NCI-H1694 treated with DMSO at 0.1 percent for 48 hours (cell line): ENCODE measurements at places on chromosomes 4 and X.

DNA sequence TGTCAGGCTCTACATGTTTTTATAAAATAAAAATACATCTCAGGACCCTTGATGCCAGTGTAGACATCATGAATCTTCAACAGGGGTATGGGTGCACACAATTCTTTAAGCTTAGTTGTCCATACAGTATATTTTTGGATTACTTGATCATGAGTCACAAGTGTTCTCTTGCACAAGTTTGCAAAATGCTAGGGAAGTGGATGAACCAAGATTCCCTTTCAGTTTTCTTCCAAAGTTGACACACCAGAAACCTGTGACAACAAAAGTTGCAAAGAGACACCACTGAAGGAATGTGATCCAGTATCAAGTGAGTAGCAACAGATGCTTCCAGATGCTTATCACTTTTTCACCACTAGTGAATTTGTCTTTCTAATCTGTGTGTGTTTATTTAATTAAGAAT, 1021.2 kb downstream of the PCDH7 start:
- DNase-seq: no peak

DNA sequence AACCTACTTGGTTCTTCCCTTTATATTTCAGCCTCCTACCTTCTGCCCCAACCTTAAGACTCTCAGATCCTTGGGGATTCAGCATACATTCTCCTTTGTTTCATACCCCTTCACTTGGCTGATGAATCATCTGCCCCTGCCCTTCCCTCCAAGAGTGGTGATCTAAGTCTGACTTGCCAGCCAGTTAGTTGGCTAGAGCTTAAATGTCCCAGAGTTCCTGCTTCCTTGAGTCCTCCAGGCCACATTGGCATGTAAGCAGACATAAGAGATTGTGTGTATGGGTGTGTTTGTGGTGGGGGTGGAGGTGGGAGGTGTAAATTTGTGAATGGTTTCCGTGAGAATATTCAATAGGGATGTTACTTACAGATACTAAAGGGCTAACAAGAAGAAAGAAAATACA, 3.7 kb upstream of the TEX13D start:
- DNase-seq: no peak

- peak; percentile 82 for DNase-seq
These were observed 107.8 kb downstream of the CCSER1 start for GRCh38 chr4:90234916-90235547.

DNA sequence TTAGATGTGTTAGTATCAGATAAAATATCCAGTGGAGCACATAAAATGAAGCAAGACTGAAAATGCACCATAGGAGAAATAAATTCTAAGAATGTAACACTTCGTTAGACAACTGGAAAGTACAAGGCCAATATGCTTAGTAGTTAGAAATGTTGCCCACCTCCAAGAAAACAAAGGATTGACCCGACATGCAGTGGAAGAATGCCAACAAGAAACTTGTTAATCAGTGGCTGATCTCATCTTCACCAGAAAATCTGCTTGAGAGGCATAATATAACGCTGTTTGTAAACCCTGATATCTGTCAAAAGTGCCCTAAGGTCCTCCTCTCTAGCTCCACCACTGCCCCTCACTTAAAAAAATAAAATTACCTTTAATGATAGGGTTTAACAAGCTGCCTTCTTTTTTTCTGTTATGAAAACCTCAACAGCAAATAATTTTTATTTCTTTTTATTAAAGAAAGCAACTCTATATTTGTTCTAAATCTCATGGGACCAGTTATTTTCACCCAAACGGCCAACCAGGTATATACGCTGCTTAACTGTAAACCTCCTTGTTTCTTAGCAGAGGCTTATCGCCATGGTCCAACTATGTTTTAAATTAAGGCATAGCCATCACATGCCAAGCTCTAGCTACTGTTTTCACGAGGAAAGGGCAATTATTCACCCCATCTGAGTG, 1.8 kb downstream of the RASGEF1B start:
- DNase-seq: no peak

- no peak for DNase-seq
These were observed 24.9 kb downstream of the TMEM131L start for GRCh38 chr4:153490985-153491483.

GRCh38 chr4:174856926-174857800, 28.1 kb upstream of the GLRA3 start:
- no peak for DNase-seq

GRCh38 chrX:8738588-8739189, 6.8 kb upstream of the ANOS1 start:
- DNase-seq: peak; percentile 9

DNA sequence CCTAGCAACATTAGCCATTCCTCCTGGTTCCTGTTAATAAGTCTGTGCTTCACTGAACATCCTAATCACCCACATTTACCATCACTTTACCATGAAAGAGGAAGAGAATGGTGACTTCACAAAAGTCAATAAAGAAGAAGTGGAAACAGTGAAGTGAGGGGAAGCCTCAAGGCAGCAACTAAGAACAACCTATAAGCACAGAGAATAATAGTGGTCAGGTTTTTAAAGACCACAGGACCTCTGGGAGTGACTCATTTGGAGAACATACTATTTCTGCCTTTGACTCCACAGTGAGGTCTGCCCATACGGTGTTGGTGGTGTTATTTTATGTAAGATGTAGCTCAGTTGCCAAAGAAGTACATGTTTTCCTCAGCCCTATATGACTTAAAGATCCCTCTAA, 86.0 kb upstream of the TET2 start:
- no peak for DNase-seq

- no peak for DNase-seq
These were observed 249.4 kb downstream of the HNRNPD start for GRCh38 chr4:82124365-82124764.

GRCh38 chrX:12768491-12768890, 22.7 kb upstream of the PRPS2 start:
- no peak for DNase-seq

- no peak for DNase-seq
These were observed 13.7 kb downstream of the ZBTB33 start for GRCh38 chrX:120264341-120264740.
